ENCODE measurements at places on chromosomes 6 and 20.

DNA sequence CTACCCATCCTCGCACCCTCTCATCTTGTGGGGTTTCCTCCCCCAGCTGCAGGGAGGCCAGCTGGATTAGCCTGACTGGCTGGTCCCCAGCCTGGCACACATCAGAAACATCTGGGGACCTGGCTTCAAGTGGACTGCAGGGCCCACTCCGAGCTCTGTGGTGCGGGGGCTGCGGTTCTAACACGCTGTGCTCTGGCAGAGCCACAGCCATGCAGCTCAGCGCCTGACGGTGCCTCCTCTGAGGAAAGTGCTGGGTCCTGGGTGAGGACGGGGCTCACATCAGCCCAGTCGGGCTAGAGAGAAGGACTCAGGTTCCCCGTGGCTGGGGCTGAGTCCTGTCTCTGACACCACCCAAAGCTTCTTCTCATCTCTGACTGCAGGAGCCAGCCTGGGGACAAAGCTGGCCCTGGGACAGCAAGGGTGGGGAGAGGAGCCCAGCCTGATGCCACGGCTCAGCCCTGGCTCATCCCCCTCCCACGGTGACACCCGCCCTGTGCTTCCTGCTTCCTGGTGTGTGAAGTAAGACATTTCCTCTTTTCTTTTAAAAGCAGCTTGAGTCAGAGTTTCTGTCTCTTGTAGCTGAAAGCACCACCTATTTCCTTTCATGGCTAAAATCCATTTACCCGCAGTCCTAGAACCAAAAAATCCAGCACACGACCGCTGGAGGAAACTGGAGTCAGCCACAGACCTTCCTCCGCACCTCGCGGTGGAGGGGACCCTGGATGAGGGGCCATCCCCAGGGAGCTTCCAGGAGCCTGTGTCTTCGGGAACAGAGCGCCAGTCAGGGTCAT lies 127.4 kb upstream of the AFDN start:
- no peak for DNase-seq

DNA sequence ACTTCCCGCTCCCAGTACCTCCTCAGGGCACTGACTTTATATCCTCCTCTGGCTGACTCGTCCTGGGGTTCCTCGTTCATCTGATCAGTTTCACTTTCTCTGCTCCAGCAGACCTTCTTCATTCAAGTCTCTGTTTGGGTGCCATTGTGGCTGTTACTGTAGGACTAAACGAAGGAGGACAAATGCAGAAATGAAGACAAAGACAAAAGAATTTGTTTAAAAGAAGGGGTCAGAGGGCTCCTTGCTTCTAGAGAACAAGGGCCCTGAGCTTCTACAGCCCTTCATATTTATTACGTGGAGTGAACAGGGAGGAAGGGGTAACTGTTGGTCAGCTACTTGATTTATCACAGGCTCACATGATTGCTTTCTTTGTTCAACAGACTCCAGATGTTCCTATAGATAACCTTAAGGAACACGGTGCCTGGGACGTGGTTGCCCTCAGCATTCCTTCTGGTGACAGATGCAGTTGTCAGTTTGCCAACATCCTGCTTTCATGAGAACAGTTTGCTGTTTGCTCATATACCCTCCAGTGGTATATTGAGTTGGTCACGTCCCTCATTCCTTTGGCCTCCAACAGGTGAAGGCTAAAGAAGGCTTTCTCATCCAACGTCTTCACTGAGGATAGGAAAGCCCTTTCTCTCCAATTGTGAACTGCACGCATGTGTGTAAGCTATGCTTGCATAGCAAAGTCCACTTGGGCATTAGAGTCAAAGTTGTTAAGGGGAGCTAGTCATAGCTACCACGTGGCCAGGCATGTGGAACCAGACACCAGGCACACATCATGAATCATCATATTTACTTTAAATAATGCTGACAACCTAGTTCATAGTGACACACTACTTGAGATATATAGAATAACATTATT lies 69.1 kb upstream of the BTN3A2 start:
- peak; percentile 83 for DNase-seq

- no peak for DNase-seq
Measured at GRCh38 chr20:63059684-63060056, 52.9 kb upstream of the BHLHE23 start.

- DNase-seq = no peak
Measured at GRCh38 chr6:1334684-1335083, 22.8 kb downstream of the FOXQ1 start.

DNA sequence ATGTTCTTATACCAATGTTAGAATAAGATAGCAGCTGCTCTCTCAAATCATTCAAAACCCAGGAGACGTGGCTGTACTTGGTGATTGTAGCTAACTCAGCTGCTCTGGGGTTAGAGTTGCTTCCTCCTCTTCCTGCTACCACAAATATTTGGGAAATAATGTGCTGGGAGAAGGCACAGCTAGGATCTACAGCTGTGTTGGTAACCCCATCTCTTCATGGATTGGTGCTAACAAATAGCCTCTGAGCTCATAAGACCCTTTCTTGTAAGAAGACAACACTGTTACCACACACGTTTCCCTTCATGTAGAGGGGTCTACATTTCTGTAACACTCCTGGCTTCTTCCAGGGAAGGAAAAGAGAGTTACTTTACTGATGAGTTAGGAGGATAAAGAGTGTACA lies 911.0 kb upstream of the CITED2 start:
- no peak for DNase-seq

DNA sequence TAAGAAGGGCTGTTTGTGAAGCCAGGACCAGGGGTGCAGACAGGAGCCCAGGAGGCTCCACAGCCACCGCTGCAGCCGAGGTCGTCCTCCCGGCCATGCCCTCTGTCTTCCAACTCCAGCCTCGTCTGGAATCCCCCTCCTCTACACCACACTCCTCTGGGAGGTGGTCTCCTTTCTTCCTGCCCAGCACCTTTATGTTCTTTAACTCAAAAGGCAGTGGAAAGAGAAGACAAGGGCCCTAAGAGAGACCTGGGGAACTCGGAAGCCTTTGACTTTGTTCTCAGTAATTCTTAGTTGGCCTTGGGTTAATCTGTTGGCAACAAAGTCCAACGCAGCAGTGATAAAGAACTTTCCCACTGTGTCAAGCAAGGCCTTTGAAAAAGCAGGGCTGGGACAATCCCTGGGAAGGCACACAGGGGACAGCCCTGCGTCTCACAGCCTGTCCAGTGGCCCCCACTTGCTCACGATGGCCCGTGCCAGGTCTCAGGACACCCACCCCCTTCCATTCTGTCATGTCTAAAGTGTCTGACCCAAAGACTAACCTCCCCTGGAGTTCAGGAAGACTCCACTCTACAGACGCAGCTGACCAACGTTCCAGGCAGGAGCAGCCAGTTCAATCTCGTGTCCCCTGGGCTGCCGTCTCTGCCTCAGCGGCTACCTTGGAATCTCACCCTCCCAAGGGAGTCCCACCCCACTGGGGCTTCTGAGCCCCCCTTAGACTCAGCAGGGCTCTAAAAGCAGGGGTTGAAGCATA lies 42.8 kb upstream of the FAM50B start:
- DNase-seq = no peak

All from T1000 (cell line).